PC-3 (cell line): ENCODE measurements at places on chromosomes 5 and 9. TPM values are rescaled to one million over a fixed set of nuclear protein-coding genes. Genes with fewer than 3 reads are reported as not detected.

DNA sequence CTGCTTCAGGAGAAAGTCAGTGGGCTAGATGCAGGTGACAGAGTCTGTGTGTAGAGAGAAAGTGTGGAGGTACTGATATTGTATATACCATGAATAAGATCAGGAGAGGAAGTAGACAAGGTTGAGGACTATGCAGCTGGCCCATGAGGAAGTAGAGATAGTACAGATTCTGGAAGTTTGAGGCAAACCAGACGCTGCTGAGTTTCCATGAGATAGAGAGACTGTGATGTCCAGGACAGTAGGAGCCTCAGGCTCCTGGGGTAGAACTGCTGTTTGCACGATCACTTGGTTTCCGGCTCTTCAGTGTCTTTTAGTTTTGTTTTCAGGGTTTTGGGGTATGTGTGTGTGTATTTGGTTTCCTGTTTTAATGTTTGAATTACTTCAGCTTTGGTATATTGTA lies 13.6 kb downstream of the OTULINL start:
- no peak for DNase-seq

DNA sequence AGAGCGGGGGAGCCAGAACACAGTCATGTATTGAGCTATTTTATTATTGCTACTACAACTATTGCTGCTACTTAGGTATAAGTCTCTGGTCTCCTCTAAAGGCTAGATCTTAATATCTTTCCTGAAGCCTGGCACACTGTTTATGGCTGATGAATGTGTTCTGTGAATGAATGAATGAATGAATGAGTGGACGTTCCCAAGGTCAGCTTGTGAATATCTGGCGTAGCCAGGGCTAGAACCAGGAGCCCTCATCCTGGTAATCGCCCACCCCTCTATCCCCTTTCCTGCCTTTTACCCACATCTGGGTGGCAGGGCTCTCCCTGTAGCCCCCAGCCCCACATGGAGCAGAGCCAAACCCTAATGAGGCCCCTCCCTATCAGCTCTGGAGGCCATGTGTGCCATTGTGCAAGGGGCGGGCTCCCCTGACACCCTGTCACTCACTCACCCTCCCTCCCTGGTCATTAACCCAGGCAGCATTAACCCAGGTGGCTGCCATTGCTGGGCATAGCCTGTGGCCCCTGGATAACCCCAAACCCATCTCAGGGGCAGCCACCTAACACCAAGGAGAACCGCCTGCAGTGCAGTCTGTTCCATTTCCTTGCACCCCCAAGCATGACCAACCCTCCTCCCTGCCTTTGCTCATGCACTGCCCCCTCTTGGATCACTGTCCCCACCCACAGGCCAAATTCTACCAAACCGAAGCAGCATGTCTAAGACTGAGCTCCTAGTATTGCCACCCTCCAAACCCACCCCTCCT lies 2.0 kb upstream of the AKNA start:
- DNase-seq: no peak

GRCh38 chr5:79973511-79973910 lies 17.6 kb downstream of the MTX3 start:
- no peak for DNase-seq

DNA sequence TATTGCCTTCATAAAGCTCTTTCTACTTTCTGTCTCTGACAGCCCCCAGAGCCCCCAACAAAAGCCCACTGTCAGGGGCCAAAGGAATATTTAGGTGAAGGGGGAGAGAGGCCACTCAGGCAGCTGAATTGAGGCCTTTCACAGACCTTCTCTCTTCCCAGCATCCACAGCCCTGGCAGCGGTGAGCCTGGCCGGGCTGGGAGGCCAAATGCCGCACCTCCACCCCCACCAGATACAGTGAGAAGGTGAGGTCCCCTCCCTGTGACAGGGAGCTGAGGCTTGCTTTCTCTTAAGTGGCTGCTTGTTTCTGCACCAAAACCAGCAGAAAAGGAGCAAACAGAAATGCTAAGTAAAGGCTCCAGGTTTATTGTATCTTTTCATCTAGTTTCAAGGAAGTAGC lies 168.1 kb downstream of the ROR2 start:
- DNase-seq: no peak

DNA sequence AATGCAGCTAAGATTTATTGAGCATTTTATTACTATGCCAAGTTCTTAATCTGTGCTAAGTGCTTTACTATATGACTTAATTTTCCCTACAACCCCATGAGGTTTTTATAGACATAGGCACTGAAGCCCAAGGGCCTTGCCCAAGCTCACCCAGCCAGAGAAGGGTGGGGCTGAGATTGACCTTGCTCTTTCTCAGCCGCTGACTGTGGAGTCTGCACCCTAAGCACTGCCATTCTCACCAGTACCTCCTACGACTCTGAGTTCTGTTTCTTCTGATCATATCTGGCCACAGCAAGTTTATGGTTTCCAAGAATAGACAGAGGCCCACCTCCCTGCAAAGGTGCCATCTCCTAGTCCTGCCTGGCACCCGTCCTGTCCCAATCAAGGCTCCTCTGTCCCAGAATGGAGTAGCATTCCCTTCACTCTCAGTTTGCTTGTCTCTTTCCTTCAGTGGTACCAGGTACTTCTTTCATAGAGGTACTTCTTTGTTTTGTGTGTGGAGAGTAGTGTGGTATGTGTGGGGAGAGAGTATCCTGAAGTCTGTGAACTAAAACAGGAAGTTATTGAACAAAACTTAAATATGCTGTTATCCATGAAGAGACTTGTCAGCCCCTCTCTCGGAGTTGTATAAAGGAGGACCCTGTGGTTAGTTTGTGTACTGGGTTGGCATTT lies 42.6 kb downstream of the CSF1R start:
- DNase-seq: no peak

GRCh38 chr9:89427621-89428221 lies 70.2 kb downstream of the SEMA4D start:
- peak; percentile 42 for DNase-seq

WDR38 gene
- total RNA-seq: not detected in 2 replicates

DNA sequence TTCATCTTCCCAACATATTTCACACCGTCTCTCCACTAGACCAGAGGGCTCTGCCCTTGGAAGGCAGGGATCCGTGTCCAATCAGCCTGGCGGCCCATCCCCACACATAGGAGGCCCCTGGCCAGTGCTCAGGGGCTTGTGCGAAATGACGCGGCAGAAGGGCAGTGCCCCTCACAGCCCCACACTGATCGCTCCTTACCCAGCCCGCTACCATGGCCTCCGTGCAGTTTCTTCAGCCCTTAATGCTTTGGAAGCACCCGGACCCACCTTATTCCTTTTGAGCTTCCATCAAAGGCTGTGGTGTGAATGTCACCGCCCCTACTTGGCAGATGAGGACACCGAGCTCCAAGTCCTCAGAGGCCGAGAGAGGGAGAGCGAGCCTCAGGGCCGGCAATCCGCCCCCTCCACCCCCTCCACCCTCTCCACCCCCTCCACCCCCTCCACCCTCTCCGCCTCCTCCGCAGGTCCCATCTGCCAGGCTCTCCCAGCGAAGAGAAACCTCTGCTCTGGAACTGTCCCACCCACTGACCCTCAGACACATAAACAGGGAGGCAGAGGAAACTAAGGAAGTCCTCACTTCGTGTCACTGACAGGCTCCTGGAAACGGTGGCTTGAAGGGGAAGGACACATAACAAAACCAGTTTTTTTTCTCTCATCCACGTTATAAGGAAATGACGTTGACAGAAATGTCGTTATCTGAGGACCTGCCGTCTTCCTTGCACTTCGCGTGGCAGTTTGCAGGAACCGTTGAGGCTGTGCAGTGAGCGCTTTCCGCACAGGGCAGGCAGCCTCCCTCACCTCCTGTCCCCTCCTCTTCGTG lies 13.9 kb downstream of the QSOX2 start:
- DNase-seq: no peak
